ENCODE measurements at places on chromosomes 7 and 10. TPM values are rescaled to one million over a fixed set of nuclear protein-coding genes. Genes with fewer than 3 reads are reported as not detected.

The LRRC4 gene
- 1.0 TPM for total RNA-seq

The GBX1 gene
- not detected for total RNA-seq

The LRMDA gene
- total RNA-seq, result 13.2 TPM

The METTL27 gene
- total RNA-seq, result 0.57 TPM

The C1GALT1 gene
- total RNA-seq, result 13.3 TPM

The ITGB8 gene
- total RNA-seq, result 0.70 TPM

The ACSM6 gene
- total RNA-seq, result 0.12 TPM

The GFRA1 gene
- total RNA-seq, result 48.4 TPM

The RBM20 gene
- 0.06 TPM for total RNA-seq

The TMEM184A gene
- 32.8 TPM for total RNA-seq

The GDI2 gene
- total RNA-seq, result 120 TPM

The KCNMA1 gene
- total RNA-seq, result 5.7 TPM

The OIT3 gene
- 24.4 TPM for total RNA-seq

The ATOH7 gene
- not detected for total RNA-seq

The KLF6 gene
- 25.2 TPM for total RNA-seq

The MYL10 gene
- not detected for total RNA-seq
